ENCODE measurements at places on chromosomes 2 and 18. TPM values are rescaled to one million over a fixed set of nuclear protein-coding genes. Genes with fewer than 3 reads are reported as not detected.

- no peak for DNase-seq
Measured at GRCh38 chr2:207983641-207984042, 41.7 kb downstream of the PLEKHM3 start.

DNA sequence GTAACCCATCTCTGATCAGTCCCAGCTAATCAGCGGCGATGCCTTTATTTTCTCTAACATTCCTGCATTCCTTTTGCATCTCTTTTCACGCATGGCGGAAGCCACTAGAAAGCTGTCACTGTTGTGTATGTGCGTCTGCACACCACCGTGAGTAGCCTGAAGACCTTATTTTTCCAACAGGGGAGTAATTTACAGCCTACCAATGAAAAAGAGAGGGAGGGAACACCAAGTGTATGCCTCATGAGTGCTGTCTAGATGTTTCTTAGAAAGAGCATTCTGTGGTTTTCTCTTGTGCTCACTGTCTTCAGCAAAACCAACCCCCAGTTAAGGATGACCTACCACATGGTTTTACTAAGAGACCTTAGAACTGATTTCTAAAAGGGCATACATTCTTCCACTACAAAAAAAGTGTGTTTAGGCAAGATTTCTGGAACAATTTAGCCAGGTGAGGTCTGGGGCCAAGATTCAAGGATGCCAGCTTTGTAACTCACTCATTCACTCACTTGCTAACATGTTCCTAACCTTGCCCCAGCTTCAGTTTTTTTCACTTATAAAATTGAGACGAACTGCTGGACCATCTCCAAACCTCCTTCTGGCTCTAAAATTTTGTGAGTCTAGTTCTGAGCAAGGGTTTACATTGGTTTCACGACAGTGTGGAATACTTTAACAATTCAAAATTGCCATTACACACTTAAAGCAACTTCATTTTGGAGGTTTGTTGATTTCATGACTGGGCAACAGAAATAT, 51.4 kb downstream of the BCL2 start:
- DNase-seq, result no peak

MC5R gene
- not detected for total RNA-seq

ACKR3 gene
- 2.4 TPM for total RNA-seq

GRCh38 chr2:157336137-157337010, 10.8 kb upstream of the ERMN start:
- DNase-seq, result no peak

VSNL1 gene
- 11.9 TPM for total RNA-seq

DNA sequence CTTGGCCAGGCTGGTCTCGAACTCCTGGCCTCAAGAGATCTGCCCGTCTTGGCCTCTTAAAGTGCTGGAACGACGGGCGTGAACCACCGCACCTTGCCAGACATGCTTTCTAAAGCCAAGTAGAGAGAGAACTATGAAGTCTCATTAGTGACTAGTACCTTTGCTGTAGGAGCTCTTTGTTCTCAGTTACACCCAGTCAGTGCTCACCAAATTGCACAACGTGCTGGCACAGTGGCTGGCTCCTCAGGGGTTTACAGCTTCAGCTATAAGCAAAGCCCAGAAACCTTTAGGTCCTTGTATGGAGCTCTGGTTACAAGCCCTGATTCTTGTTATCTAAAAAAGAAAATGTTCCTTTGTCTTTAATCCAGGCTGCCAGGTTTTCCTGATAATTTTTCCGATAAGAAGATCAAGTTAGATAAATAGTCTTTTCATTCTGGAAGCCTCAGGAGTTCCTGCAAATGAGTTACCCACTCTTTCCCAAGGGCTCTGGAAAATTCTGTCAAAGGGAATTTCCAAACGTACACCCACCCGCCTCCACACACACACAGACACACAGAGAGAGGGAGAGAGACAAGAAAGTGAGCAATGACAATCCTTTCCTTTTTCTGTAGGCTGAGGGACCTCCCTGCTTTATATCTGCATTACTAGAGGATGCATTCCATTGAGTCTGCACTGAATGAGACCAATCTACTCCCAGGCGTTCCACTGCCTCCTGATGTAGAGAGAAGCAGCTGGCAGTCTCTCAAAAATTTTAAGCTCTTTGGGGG, 100.2 kb upstream of the CSRNP3 start:
- no peak for DNase-seq

UGT1A10 gene
- 0.45 TPM for total RNA-seq

TMEM127 gene
- 30.6 TPM for total RNA-seq

DNA sequence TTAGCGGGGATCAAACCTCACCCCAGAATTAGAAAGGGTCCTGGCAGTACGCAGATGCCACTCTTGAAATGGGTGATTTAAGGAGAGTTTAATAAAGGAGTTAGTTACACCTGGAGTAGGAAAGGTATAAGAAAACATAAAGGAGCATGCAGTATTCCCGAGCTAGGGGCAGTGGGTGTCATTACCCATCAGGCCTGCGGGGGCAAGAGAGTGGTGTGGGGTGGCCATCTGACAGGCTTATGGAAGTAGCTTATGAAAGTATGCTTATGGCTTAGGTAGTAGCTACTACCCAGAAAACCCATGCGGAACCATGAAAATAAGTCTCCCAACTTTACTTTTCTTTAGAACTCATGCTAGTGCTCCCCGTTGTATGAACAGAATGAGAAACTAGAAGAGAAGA, 568.9 kb upstream of the ACVR2A start:
- no peak for DNase-seq

DNA sequence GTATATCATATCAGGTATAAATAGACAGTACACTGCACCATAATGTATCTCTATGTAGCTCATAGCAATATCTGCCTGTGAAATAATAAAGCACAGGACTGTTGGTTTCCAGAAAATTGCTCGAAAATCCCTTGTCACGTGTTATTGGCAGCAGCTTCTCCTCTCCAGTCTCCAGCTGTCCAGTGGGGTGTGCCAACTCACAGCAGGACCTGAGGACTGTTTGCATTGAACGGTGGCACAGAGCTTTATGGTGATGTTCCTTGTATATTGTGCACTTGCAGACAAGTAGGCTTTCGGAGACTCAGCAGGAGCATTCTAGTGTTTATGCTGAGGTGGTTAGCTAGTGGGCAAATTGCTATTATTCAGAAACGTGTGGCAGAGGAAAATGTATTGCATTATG, 182.2 kb upstream of the ATP5MC3 start:
- no peak for DNase-seq

DNA sequence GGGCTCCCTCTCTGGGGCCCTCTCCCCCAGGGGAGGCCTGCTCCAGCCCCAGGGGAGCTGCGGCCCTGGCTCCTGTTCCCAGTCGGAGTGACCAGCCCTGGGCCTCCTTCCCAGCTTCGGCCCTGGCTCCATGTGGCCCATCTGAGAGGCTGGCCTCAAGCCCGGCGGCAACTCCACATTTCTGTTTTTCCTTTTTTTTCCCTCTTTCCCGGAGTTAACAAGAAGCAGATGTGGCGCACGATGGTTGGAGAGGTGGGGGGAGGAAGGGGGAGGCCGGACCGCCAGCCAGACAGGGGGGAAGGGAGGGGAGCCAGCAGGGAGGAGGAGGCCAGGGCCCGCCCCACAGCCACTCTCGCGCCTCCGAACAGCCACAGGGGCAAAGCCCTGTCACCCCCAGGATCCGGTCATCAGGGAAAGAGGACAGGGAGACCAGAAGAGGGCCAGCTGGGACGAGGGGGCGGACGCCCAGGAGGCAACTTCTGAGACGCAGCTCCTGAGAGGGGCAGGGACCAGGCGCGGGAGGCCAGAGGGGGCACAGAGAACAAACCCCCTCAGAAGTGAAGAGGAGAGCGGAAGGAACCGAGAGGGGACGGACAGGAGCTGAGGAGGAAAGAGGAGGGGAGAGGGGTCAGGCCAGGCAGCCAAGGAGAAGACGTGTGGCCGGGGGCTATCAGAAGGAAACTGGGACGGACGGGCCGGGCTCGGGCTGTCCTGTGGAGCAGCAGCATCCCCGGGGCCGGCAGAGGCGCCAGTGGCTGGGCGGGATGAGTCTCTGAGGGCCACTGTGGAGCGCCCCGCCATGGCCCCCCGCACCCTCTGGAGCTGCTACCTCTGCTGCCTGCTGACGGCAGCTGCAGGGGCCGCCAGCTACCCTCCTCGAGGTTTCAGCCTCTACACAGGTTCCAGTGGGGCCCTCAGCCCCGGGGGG, at the start of gene EMILIN1:
Gene EMILIN1 (plus strand): TSS at position 349 of the 928 bp plus-strand sequence. CDS start 451 bp downstream, at position 800.
- DNase-seq, result no peak

SETBP1 gene
- 17.3 TPM for total RNA-seq

TMEM169 gene
- total RNA-seq, result 1.5 TPM

- DNase-seq, result peak; percentile 42
Measured at GRCh38 chr2:1743396-1744150, 742 bp downstream of the PXDN start.

CKAP2L gene
- total RNA-seq, result 0.08 TPM

ARHGAP15 gene
- 2.3 TPM for total RNA-seq

DNA sequence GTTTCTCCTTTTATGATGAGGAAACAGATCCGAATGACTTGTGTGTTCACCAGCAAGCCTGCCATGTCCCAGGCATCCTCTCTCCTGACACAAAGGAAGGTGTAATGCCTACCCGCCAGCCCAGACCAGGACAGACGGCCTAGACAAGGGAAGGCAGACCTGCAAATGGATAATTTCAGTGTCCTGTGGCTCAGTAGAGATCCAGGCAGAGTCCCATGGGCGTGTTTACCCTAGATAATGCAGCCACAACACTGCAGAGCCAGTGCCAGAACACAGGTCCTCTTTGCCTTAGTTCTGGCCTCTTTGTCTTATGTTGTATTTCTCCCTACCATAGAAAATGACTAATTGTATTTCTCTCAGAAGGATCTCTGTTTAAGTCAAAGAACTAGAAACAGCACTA, 12.7 kb downstream of the TRAPPC12 start:
- DNase-seq, result no peak

FAM210A gene
- total RNA-seq, result 11.6 TPM
